ENCODE measurements at places on chromosomes 3 and 15. TPM values are rescaled to one million over a fixed set of nuclear protein-coding genes. Genes with fewer than 3 reads are reported as not detected.

WWTR1 gene
- 23.3 TPM for polyA plus RNA-seq

DNA sequence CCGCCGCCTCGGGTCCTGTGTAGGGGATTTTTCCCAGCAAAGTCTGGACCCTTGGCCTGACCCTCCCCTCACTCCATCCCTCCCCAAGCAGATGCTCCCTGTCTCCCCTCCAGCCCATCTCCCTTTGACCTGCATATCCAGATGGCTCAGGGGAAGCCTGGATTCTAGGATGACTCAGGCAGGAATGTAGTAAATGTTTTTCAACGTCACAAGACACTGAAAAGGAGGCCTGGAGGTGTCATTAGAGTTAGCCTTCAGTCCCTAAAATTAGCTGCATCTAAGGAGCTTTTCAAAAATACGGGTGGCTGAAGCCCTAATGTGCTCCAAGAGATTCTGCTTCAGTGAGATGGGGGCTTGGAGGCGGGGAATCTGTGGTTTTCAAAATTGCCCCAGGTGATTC, 7.2 kb downstream of the ACAN start:
- no peak for DNase-seq

- DNase-seq = no peak
These were observed 137.6 kb downstream of the SRGAP3 start for GRCh38 chr3:9111866-9112265.

PRICKLE2 gene
- polyA plus RNA-seq = 3.5 TPM

GRCh38 chr3:133829310-133829707, 23.7 kb downstream of the SRPRB start:
- DNase-seq = no peak

TMCC1 gene
- 8.4 TPM for polyA plus RNA-seq

- DNase-seq = no peak
These were observed 420.6 kb downstream of the TBL1XR1 start for GRCh38 chr3:176776622-176777175.

RAB5A gene
- 27.6 TPM for polyA plus RNA-seq

- no peak for DNase-seq
These were observed 39.8 kb upstream of the ZBTB38 start for GRCh38 chr3:141328286-141329166.

SETD5 gene
- polyA plus RNA-seq = 12.1 TPM
